ENCODE measurements at places on chromosomes 6 and 20. TPM values are rescaled to one million over a fixed set of nuclear protein-coding genes. Genes with fewer than 3 reads are reported as not detected.

The EYS gene
- not detected for total RNA-seq

The SMLR1 gene
- not detected for total RNA-seq

The SLA2 gene
- total RNA-seq = 47.1 TPM

The FAM162B gene
- not detected for total RNA-seq

The HLA-DQB1 gene
- 9.7 TPM for total RNA-seq

The PACSIN1 gene
- 0.10 TPM for total RNA-seq

The FNDC1 gene
- not detected for total RNA-seq

The OGFRL1 gene
- 3.8 TPM for total RNA-seq

The APCDD1L gene
- not detected for total RNA-seq

GRCh38 chr20:6704132-6704861, 63.2 kb upstream of the BMP2 start:
- H3K36me3 ChIP-seq = no peaks in the 10 kb centered on the region
- no peaks in the 10 kb centered on the region for H3K4me1 ChIP-seq
- no peak overlapping the region for H3K4me3 ChIP-seq
- H3K27ac ChIP-seq = no peak overlapping the region
- no peaks in the 10 kb centered on the region for H3K27me3 ChIP-seq

- no peaks in the 10 kb centered on the region for H3K36me3 ChIP-seq
- no peaks in the 10 kb centered on the region for H3K27me3 ChIP-seq
- H3K4me1 ChIP-seq = peaks cover 22% of the 10 kb centered on the region
- peak overlapping the region; percentile 1 for H3K27ac ChIP-seq
- H3K4me3 ChIP-seq = no peak overlapping the region
Observed at GRCh38 chr20:53692465-53693067, 98.9 kb upstream of the ZNF217 start.

GRCh38 chr6:33577106-33577535, 3.0 kb downstream of the BAK1 start:
- peak; percentile 66 for DNase-seq
- H3K4me3 ChIP-seq = peak overlapping the region; percentile 96
- peak overlapping the region; percentile 98 for H3K27ac ChIP-seq

- no peak for DNase-seq
- H3K4me1 ChIP-seq = peaks cover 14% of the 10 kb centered on the region
- no peak overlapping the region for H3K27ac ChIP-seq
Observed at GRCh38 chr20:54044156-54044555, 26.2 kb downstream of the BCAS1 start.

- H3K27me3 ChIP-seq = no peaks in the 10 kb centered on the region
- peaks cover 2% of the 10 kb centered on the region for H3K4me1 ChIP-seq
- no peak overlapping the region for H3K27ac ChIP-seq
- DNase-seq = no peak
- H3K36me3 ChIP-seq = peaks cover 3% of the 10 kb centered on the region
- no peak overlapping the region for H3K4me3 ChIP-seq
Observed at GRCh38 chr6:73710470-73710869, 14.5 kb downstream of the CD109 start.

- H3K27me3 ChIP-seq = no peaks in the 10 kb centered on the region
- no peak overlapping the region for H3K4me3 ChIP-seq
- no peaks in the 10 kb centered on the region for H3K4me1 ChIP-seq
Observed at GRCh38 chr6:95784019-95784418, 206.7 kb downstream of the MANEA start.

DNA sequence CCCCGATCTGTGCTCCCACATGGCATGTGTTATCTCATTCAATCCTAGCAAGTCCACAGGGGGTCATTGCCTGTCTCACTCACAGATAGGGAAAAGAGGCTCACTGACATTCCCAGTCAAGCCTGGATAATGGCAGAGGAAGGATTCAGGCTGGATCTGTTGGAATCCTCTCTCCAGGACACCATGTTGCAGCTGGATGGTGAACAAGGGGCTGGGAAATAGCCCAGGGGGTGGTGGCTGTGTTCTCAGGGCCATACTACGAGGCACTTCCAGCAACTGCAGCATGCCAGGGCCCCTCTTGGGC, 5.0 kb upstream of the SPDEF start:
- H3K36me3 ChIP-seq = no peaks in the 10 kb centered on the region
- H3K4me1 ChIP-seq = no peaks in the 10 kb centered on the region
- H3K27me3 ChIP-seq = no peaks in the 10 kb centered on the region
- H3K4me3 ChIP-seq = no peak overlapping the region

GRCh38 chr20:57293995-57294394, 27.6 kb upstream of the BMP7 start:
- H3K27me3 ChIP-seq = peaks cover 28% of the 10 kb centered on the region
- no peak for DNase-seq
- no peak overlapping the region for H3K4me3 ChIP-seq
- H3K4me1 ChIP-seq = no peaks in the 10 kb centered on the region
- H3K27ac ChIP-seq = no peak overlapping the region

DNA sequence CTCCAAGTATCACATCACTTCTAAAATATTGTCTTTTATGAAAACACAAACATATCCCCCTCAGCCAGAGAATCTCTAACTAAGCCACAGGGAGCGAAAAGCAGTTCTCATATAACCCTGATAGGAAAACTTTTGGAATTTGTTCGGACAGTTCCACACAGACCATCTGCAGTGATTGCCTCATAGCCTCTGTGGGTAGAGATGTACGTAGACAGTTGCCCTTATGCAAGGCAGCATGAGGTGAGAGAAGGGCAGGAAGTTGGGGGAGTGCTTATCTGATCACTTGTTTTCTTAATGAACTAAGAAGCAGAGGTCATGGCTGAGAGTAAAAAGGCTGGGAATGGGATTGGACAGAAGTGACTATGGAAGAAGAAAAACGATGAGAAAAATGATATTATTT, 39.6 kb downstream of the SLC23A2 start:
- peak overlapping the region; percentile 85 for H3K27ac ChIP-seq
- H3K27me3 ChIP-seq = no peaks in the 10 kb centered on the region
- peaks cover 3% of the 10 kb centered on the region for H3K36me3 ChIP-seq
- peaks cover 27% of the 10 kb centered on the region for H3K4me1 ChIP-seq

DNA sequence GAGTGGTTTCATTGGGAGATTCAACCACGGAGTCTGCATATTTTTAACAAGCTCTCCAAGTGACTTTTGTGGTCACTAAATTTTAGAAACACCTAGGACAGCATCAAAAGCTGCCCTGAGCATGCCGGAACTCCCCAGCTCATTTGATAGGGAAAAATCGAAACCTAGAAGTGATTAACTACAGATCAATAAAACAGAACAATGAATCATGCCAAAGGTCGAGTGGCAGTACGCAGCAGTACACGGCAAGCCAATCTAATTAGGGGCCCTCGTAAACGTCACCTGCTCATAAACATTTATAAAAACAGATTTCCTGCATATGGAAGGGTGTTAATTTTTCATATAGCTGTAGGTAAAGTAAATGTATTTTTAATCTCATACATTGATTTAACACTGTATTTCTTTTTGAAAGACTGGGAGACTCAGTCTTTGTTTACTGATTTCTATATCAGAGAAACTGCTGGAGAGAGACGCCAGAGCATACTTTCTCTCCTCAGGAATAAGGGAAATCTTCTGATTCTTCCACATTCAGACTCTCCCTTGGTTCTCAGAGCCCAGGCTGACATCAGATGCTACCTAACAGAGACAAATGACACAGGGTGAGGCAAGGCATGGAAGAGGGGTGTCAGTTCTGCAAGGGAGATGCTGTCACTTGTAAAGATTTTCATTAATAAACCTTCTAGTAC, 232.5 kb downstream of the PTPRT start:
- DNase-seq = no peak
- no peaks in the 10 kb centered on the region for H3K36me3 ChIP-seq
- H3K4me3 ChIP-seq = no peak overlapping the region
- no peaks in the 10 kb centered on the region for H3K4me1 ChIP-seq
- no peaks in the 10 kb centered on the region for H3K27me3 ChIP-seq

DNA sequence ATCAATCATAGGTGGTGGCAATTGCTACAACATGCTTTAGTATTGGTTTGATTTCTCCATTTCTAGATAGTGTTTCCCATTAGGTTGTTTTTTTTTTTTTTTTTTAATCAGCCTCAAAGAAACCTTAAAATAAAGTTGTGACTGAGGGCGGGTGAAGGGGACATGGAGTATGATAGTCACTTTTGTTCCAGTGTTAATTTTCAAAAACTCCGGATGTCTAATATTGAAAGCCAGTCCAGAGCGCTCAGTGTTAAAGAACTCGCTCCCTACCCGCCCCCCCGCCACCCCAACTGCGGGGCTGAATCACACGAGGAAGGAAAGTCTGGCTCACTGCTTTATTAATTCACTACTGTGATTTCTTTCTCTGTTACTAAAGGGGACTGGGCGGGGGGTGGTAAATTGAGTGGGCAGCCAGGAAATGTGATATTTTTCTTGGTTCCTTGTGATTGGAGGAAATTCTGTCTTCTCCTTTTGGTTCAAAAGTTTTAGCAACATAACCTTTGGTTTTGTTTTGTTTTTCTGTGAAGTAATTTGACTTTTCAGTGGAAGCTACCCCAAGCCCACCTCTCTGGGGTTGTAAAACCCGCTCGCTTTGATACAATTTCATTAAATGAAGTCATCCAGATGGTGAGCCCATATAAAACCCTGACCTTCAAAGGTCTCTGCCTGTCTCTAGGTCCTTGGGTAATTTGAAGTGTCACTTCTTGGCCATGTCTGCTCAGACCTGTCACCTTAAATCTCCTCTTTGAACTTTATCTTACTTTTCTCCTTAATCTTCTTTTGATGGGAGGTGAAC, 38.0 kb downstream of the TNFAIP3 start:
- H3K27me3 ChIP-seq = no peaks in the 10 kb centered on the region
- DNase-seq = peak; percentile 95
- peak overlapping the region; percentile 71 for H3K4me3 ChIP-seq

GRCh38 chr6:32692019-32692418, 25.6 kb upstream of the HLA-DQB1 start:
- no peaks in the 10 kb centered on the region for H3K36me3 ChIP-seq
- H3K4me3 ChIP-seq = no peak overlapping the region
- H3K27me3 ChIP-seq = peaks cover 9% of the 10 kb centered on the region
- peak; percentile 65 for DNase-seq
- H3K27ac ChIP-seq = no peak overlapping the region

- peak overlapping the region; percentile 97 for H3K4me3 ChIP-seq
- H3K36me3 ChIP-seq = peaks cover 43% of the 10 kb centered on the region
- H3K27me3 ChIP-seq = no peaks in the 10 kb centered on the region
- H3K27ac ChIP-seq = peak overlapping the region; percentile 100
- no peak for DNase-seq
- peaks cover 30% of the 10 kb centered on the region for H3K4me1 ChIP-seq
Observed at GRCh38 chr6:152984513-152984872, 1.7 kb upstream of the FBXO5 start.

GRCh38 chr6:53737746-53738145, 57.1 kb upstream of the LRRC1 start:
- H3K36me3 ChIP-seq = no peaks in the 10 kb centered on the region
- H3K27me3 ChIP-seq = peaks cover 3% of the 10 kb centered on the region
- peaks cover 32% of the 10 kb centered on the region for H3K4me1 ChIP-seq

DNA sequence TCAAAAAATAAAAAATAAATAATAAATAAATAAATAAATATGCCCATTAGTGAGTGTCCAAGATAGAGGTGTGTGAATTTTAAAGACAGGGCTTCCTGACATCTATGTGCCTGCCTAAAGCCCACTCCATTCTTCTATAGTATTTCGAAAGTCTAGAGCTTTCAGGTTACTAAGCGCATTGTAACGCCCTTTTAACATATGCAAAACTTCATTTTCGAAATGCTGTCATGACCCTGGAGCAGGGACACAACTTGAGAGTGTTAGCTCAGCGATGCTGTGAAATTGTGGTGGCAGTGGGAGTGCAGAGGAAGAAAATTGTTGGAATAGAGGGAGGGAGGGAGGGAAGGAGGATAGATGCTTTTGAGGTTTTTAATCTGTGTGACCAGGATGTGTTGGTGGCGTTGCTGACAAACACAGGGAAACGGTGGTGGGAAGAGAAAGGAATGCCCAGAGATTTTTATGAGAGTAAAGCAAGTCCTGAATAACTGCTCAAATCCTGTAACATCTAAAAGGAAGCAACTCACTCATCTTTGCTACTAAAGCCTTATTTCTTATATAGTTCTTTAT, 169.3 kb downstream of the ARID1B start:
- H3K36me3 ChIP-seq = no peaks in the 10 kb centered on the region
- H3K4me3 ChIP-seq = no peak overlapping the region
- H3K27ac ChIP-seq = no peak overlapping the region
- no peaks in the 10 kb centered on the region for H3K27me3 ChIP-seq

DNA sequence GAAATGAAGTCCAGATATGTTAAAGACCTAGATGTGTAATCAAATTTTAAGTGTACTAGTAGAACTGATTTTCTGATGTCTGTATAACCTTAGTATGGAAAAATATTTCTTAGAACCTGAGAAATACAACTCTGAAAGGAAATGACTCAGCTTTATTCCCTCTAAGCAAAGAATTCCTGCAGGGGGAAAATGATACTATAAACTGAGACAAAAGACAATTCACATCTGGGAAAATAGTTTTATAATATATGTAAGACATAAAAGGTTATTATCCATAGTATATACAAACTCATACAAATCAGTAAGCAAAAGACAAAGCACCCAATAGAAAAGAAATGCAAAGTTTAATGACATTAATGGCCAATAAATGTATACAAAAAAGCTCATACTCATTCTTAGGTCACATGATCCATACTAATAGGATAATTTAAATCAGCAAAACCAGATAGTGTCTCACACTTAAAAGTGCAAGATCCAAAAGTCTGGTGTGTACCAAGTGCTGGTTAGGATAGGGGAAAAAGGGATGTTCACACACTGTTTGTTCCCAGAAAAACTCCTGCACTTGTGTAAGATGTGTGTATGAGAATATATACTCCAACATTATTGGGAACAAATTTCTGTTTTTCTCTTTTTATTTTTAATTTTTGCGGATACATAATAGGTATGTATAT, 22.6 kb downstream of the RNF217 start:
- DNase-seq = no peak
- H3K4me3 ChIP-seq = no peak overlapping the region
- H3K36me3 ChIP-seq = no peaks in the 10 kb centered on the region
- H3K4me1 ChIP-seq = peaks cover 5% of the 10 kb centered on the region

DNA sequence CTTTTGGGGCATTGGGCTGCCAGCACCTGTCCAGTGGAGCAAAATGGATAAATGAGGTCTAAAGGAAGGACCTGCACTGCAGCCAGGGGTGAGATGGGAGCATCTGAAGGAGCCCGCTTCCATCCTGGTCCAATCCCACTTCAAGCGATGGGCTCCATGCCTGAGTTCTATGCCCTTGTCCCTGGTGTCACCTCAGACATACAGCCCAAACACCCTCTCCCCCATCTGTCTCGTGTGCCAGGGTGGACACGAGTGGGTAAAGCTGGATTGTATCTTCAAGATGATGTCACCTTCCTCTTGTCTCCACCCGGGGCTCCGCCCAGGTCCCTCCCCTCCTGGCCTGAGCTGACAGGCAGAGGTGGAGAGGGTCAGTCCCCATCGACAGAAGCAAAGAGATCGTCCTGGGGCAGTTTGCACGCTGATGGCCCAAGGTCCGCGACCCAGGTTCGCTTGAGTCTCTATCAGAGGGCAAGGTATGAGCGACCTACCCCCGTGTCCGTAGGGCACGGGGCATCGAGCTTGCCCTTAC, 544 bp downstream of the SMIM29 start:
- peak; percentile 68 for DNase-seq

GRCh38 chr20:63232235-63233060, 3.3 kb upstream of the BIRC7 start:
- no peak overlapping the region for H3K4me3 ChIP-seq
- H3K4me1 ChIP-seq = peaks cover 3% of the 10 kb centered on the region

Data from activated CD4-positive, alpha-beta memory T cell treated with anti-CD3 and anti-CD28 coated beads for 36 hours (primary cell).